ENCODE measurements at places on chromosomes 1 and 21. TPM values are rescaled to one million over a fixed set of nuclear protein-coding genes. Genes with fewer than 3 reads are reported as not detected.

The THBS3 gene
- 45.3 TPM for total RNA-seq

The REN gene
- total RNA-seq, result not detected

The LYPD8 gene
- not detected for total RNA-seq

The ROR1 gene
- 41.2 TPM for total RNA-seq

The UTS2 gene
- not detected for total RNA-seq

The BSND gene
- not detected for total RNA-seq

The EFNA3 gene
- total RNA-seq, result 3.2 TPM

The FCGR2B gene
- 20.2 TPM for total RNA-seq

The OR2T2 gene
- total RNA-seq, result not detected

The C4BPB gene
- total RNA-seq, result 3.7 TPM

GRCh38 chr1:161171191-161171590, 5.0 kb downstream of the PPOX start:
- no peaks in the 10 kb centered on the region for H3K27me3 ChIP-seq
- DNase-seq, result no peak
- H3K36me3 ChIP-seq, result peaks cover 34% of the 10 kb centered on the region
- H3K4me3 ChIP-seq, result no peak overlapping the region
- peaks cover 11% of the 10 kb centered on the region for H3K4me1 ChIP-seq

GRCh38 chr1:31487143-31487542, 74.1 kb downstream of the SERINC2 start:
- H3K4me1 ChIP-seq, result no peaks in the 10 kb centered on the region
- H3K27me3 ChIP-seq, result no peaks in the 10 kb centered on the region
- no peak for DNase-seq

- H3K4me3 ChIP-seq, result peak overlapping the region; percentile 18
- H3K27ac ChIP-seq, result peak overlapping the region; percentile 71
- no peaks in the 10 kb centered on the region for H3K27me3 ChIP-seq
- H3K36me3 ChIP-seq, result no peaks in the 10 kb centered on the region
- H3K4me1 ChIP-seq, result peaks cover 42% of the 10 kb centered on the region
These were observed 105.2 kb downstream of the EDEM3 start for GRCh38 chr1:184649451-184649888.

GRCh38 chr1:215517441-215517891, 49.6 kb upstream of the KCTD3 start:
- H3K4me3 ChIP-seq, result no peak overlapping the region
- no peaks in the 10 kb centered on the region for H3K36me3 ChIP-seq
- H3K27me3 ChIP-seq, result no peaks in the 10 kb centered on the region
- no peaks in the 10 kb centered on the region for H3K4me1 ChIP-seq

DNA sequence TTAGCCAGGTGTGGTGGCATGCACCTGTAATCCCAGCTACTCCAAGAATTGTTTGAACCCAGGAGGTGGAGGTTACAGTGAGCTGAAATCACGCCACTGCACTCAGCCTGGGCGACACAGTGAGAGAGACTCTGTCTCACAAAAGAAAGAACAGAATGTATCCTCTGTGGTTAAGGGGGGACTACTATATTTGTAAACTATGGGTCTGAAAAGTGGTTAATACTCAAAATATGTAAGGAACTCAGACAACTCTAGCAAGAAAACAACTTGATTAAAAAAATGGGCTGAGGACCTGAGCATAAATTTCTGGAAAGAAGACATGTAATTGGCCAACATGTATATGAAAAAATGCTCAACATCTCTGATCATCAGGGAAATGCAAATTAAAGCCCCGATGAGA, 11.2 kb downstream of the FNBP1L start:
- no peaks in the 10 kb centered on the region for H3K36me3 ChIP-seq
- no peak overlapping the region for H3K4me3 ChIP-seq
- H3K27me3 ChIP-seq, result no peaks in the 10 kb centered on the region
- H3K27ac ChIP-seq, result no peak overlapping the region
- DNase-seq, result no peak
- no peaks in the 10 kb centered on the region for H3K4me1 ChIP-seq

- H3K4me3 ChIP-seq, result no peak overlapping the region
- H3K27me3 ChIP-seq, result no peaks in the 10 kb centered on the region
- no peak overlapping the region for H3K27ac ChIP-seq
- H3K4me1 ChIP-seq, result no peaks in the 10 kb centered on the region
- no peaks in the 10 kb centered on the region for H3K36me3 ChIP-seq
These were observed 214.1 kb downstream of the DYRK1A start for GRCh38 chr21:37580666-37581065.

DNA sequence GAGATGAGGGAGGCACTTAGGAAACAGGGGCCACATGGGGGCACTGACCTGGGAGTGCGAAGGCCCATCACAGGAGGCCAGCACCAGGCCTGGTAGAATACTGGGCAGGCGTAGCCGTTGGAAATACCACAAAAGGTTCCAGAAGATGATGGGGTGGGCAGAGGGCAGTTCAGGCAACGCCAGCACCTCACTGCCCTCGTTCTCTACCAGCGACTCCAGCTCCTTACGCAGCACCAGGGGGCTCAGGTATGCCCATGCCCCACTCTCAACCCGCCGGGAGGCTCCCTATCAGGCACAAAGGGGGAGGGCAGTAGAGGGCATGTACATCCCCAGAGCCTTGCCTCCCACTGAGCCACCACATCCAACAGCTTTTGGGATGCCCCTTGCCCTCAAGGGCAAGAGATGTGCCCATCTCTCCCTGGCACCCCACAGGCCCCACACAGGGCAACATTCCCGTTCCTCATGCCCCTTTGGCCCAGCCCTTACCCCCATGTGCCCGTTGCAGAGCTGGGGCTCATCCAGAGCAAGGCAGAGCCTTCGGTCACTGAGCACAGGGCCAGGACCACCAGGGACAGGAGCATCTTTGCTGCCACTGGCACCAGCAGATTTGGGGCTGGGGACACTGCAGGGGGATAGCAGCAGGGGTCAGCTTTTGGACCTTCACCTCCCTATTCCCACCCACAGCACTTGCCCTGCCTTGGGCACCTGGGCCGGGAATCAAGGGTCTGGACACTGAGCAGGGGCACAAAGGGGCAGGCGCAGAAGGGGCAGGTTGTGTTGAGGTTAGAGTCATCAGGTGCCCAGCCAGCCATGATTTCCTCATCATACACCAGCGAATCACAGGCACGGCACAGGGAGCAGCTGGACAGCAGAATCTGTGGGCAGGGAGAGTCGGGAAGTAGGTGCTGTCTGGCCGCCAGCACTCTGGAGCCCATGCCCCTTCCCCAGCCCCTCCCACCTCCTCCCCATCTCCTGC, 9.7 kb upstream of the GATAD2B start:
- no peaks in the 10 kb centered on the region for H3K4me1 ChIP-seq
- peaks cover 53% of the 10 kb centered on the region for H3K36me3 ChIP-seq
- H3K4me3 ChIP-seq, result no peak overlapping the region
- H3K27ac ChIP-seq, result no peak overlapping the region

GRCh38 chr1:4265836-4266235, 365.8 kb upstream of the C1orf174 start:
- H3K27me3 ChIP-seq, result no peaks in the 10 kb centered on the region
- H3K4me1 ChIP-seq, result no peaks in the 10 kb centered on the region
- DNase-seq, result no peak
- H3K4me3 ChIP-seq, result no peak overlapping the region
- no peak overlapping the region for H3K27ac ChIP-seq

DNA sequence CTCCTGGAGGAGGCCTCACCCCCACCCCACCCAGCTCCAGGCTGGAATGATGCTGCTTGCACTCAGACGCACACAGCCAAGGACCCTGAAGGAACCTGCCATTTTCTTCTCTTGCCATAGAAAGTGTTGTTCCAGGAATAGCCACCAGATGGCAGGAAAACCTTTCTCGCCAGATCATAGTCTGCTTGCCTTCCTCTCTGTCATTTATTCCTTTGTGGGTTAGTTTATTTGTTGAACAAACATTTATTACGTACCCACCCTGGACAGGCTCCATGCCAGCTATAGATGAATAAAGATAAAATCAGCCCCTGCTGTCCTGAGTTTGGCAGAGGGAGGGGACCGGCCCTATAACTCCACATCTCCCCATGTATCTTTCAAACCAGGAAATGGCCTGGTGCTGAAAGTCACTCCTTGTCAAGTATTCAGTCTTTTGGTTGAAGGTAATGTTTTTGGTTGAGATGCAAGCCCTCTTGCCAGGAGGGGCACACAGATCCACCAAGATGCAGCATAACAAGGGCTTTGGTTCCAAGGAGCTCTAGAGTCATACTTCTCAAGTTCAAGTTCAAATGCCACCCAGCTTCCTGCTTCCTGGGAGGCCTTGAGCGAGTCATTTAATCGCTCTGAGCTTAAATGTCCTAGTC, 7.0 kb upstream of the KCNC4 start:
- no peak overlapping the region for H3K27ac ChIP-seq
- H3K4me1 ChIP-seq, result no peaks in the 10 kb centered on the region
- DNase-seq, result no peak

GRCh38 chr1:78143152-78143551, 97.4 kb downstream of the GIPC2 start:
- no peak overlapping the region for H3K4me3 ChIP-seq
- H3K27me3 ChIP-seq, result no peaks in the 10 kb centered on the region

DNA sequence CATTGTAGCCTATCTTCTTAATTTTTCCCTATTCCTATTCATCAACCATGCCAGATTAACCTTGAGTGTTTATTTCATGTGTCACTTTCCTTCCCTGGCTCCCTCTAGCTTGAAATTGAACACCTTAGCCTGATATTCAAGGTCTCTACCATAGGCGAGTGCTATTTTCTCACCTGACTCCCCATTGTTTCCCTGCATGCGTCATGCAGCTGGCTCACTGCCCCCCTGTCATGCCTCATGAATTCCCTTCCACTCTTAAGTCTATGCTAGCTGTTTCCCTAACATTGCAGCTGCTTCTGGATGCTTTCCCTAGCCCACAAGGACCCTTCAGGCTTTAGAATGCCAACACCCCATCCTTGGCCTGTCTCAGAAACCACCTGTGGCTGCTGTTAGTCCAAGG, 56.7 kb upstream of the CD1D start:
- no peaks in the 10 kb centered on the region for H3K36me3 ChIP-seq
- DNase-seq, result no peak
- no peaks in the 10 kb centered on the region for H3K27me3 ChIP-seq

DNA sequence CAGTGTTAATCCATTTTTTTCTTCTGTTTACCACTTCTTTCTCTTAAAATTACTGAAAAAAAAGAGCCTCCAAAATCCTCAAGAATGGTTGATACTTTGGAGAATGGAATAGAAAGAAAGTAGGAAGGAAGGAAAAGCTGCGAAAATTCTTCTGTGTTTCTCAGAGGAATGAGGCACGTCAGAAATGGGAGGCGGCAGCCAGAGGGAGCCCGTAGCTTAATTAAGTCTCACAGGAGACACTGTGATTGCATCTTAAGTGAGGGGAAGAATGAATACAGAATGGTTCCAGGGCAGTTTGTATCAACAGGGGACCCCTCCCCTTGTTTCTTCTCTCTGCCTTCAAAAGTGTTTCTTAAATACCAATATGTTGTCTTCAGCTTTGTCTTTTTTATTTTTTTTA, 1099.5 kb downstream of the PLA2G4A start:
- H3K27me3 ChIP-seq, result no peaks in the 10 kb centered on the region
- H3K36me3 ChIP-seq, result no peaks in the 10 kb centered on the region
- H3K27ac ChIP-seq, result no peak overlapping the region
- H3K4me1 ChIP-seq, result no peaks in the 10 kb centered on the region
- H3K4me3 ChIP-seq, result no peak overlapping the region

DNA sequence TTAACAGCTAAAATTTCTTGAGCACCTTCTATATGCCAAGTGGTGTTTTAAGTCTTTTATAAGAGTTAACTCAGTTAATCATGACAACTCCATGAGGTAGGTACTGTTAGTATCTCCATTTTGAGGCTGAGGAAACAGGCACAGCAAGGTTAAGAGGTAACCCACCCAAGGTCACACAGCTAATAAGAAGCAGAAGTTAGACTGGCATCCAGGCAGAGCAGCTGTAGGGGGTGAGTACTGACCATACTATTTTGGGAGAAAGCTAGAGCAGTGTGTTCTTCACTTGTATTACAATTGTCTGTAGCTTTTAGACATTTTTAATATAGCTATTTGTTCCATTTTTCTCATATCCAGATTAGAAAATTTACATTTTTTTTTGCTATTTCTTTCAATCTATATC, 4.8 kb downstream of the ATP6V1G3 start:
- H3K36me3 ChIP-seq, result no peaks in the 10 kb centered on the region
- H3K4me3 ChIP-seq, result no peak overlapping the region
- DNase-seq, result no peak
- H3K4me1 ChIP-seq, result no peaks in the 10 kb centered on the region
- no peak overlapping the region for H3K27ac ChIP-seq

DNA sequence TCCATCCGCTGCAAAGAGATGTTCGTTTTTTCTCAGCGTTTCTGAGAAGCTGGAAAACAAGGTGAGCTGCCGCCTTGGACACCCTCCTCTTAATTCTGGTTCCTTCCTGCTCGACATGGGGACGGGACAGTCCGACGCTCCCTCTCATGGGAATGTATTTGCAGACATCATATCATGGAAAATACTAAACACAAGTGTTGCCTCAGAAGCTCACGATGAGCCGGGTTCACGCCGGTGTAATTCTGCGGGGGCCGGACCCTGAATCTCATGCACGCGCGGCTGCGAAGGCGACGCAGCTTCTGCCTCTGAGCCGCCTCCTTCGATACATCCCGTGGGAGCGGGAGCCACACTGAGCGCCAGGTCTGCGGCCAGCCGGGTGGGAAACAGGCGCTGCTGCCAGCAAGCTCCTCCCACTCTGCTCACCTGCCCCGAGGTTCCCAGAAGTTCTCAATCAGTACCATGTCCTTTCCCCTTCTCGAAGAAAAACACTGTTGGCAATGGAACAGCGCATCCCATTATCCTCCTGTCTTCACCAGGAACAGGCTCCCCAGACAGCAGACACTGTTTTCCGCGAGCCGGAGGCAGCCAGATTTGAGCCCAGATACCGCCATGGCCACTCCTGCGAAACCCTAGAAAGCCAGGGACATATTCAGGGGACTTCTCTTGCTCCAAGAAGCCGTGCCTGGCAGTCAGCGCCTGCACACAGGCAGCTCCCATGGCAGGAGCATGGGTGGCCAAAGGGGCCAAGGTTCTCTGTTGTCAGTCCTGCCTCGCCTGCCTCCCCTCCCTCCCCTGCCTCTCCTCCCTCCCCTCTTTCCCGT, 98.0 kb downstream of the WDR4 start:
- DNase-seq, result no peak
- no peaks in the 10 kb centered on the region for H3K4me1 ChIP-seq
- H3K27ac ChIP-seq, result no peak overlapping the region
- no peaks in the 10 kb centered on the region for H3K36me3 ChIP-seq
- no peaks in the 10 kb centered on the region for H3K27me3 ChIP-seq

DNA sequence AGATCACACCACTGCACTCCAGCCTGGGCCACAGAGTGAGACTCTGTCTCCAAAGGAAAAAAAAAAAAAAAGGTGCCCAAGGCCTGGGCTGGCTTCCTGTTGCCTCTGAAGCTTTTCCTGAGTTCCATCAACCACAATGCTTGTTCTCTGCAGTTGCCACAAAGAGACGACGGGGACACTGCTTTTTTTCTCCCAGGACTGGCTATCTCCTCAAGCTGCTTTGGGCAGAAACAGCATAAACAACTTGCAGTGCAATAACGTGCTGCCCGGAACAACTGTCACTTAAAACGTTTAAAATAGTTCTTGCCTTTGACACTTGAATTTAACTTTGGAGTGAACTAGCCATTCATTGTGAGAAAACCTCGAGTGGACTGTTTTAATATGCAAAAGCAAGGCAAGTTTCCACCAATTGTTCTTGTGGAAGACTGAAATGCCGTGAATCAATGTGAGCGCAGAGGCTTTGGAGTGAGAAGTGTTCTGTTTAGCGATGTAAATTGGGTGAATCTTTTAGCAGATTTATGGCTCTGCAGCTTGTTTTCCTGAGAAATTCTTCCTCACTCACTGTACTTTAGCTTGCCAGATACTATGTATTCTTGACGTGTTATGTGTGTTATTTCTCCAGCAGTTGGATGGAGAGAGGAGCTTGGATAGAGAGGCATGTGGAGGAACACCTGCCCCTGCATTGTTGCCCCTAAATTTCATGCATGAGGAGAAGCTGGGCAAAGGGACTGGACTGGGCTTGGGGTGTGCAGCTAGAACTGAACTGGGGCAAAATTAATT, 188.1 kb upstream of the KIAA0040 start:
- no peak overlapping the region for H3K27ac ChIP-seq
- peaks cover 13% of the 10 kb centered on the region for H3K4me1 ChIP-seq
- H3K36me3 ChIP-seq, result no peaks in the 10 kb centered on the region
- H3K4me3 ChIP-seq, result no peak overlapping the region
- no peak for DNase-seq
- H3K27me3 ChIP-seq, result no peaks in the 10 kb centered on the region
